ENCODE measurements at places on chromosomes 1 and 21.

GRCh38 chr1:31199236-31199790 is 40.4 kb downstream of the NKAIN1 start:
- DNase-seq = no peak

GRCh38 chr1:108817016-108817415 is 39.9 kb downstream of the AKNAD1 start:
- DNase-seq = no peak

DNA sequence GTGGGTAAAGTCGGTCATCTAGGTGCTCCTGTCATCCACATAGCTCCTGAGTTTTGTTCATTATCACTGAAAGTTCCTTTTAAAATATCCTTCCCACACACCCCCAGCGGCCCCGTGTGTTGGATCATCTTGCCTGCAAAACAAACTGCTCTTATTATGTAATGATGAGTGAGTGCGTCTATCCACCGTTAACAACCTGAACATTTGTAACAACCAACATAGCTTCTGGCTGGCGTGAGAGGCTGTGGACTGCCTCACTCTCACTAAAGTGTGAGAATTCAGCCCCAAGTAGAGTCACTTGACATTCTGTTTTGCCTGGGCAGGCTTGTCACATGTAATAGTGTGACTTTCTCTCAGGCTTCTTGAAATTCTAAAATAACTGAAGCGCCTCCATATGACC is 14.5 kb upstream of the KCNA2 start:
- no peak for DNase-seq

DNA sequence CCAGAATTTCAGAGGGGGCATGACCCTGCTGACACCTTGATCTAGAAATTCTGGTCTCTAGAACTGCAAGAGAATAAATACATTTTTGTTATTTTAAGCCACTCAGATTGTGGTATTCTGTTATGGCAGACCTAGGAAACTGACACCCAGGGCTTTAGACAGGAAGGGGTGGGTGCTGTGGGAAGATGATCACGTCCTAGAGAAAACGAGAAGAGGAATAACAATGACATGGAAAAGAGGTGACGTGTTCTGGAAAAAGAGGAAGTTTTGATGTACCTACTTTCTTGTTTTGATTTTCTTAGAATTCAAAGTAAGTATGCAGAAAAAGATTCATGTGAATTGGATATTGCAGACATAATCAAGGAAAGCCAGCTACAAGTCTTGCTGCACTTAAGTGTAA is 232.9 kb upstream of the RUNX1 start:
- DNase-seq = no peak

- no peak for DNase-seq
Observed at GRCh38 chr1:155983191-155984024, 5.1 kb upstream of the ARHGEF2 start.

GRCh38 chr1:32031578-32032274 is 18.1 kb downstream of the KHDRBS1 start:
- DNase-seq = no peak

DNA sequence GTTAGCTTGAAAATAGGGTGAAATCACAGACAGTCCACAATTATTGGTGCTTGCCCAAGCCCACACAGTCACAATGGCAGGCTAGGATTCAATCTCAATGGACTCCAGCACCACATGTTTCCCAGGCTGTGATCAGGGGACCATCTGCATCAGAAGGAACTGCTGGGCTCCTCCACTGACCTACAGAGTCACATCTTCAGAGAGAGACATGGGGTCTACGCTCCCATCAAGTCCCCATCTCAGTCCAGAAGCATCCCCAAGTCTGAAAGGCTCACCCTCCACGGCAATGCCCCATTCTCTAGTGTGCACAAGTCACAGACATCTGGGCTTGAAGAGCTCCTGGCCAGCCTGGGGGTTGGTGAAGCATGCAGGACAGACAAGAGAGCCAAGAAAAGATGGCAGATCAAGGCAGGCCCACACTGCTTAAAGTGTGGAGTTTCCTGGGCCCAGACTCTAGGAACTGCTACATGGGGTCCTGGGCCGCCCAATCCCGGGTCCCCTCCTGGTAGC is 262.5 kb downstream of the NPHP4 start:
- no peak for DNase-seq

- DNase-seq = no peak
Observed at GRCh38 chr1:219670426-219671149, 57.7 kb upstream of the ZC3H11B start.

- DNase-seq = no peak
Observed at GRCh38 chr1:110300412-110301085, 38.6 kb upstream of the RBM15 start.

DNA sequence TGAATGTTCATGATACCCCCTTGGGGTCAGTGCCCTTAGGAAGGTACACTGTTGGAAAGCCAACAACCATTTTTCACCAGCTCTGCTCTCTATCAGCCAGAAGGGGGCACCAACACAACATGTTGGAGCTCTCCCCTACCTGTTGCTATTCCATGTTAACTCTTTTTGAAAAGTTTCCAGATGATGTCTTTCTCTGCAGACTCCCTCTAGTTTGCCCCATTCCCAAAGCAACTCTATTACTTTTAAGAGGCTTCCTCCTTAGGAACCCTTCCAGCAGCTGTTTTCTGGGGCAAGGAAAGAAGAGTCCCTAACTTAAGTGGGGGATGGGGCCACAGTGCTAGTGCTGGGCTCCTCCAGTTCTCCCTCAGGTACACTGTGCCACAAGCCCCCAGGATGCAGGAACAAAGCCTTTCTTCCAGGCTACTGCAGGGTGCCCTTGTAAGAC is 22.9 kb upstream of the NDC1 start:
- DNase-seq = peak; percentile 41

- no peak for DNase-seq
Observed at GRCh38 chr1:82733645-82734044, 932.9 kb downstream of the ADGRL2 start.

DNA sequence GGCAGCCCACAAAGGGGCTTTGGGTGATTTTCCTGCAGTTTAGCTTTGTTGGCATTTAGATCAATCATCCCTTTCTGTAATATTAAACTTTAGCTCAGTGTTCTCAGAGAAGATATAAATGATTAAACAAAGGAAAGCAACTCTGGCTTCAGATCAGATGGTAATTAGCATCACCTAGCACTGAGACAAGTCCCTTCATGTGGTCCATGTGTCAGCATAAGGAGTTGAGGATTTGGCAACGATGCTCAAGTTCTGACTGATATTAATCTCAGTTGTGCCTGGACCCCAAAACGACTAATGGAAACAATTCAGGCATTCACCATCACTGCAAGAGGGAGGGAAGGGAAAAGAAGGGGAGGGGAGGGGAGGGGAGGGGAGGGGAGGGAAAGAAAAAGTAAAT is 60.4 kb downstream of the SEC16B start:
- DNase-seq = no peak

DNA sequence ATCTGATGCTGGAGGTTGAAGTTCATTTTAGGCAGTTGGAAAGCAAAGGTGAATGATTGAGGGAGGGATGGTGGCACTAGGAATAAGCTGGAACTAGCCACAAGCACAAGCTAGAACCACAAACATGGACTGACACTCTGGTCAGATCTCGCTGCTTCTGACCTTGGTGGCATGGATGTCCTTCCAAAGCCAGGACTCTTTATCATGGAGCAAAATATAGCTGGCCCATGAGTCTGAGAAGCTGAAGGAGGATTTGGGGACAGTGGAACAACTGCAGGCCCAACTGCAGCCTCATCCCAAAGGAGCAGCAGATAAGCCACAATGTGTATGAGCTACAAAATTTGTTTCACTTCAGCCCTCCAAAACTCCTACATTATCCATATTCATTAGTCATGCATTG is 35.5 kb downstream of the SRSF11 start:
- no peak for DNase-seq

- no peak for DNase-seq
Observed at GRCh38 chr1:234706199-234706598, 96.2 kb upstream of the IRF2BP2 start.

GRCh38 chr1:183885142-183885735 is 80.3 kb downstream of the RGL1 start:
- no peak for DNase-seq

DNA sequence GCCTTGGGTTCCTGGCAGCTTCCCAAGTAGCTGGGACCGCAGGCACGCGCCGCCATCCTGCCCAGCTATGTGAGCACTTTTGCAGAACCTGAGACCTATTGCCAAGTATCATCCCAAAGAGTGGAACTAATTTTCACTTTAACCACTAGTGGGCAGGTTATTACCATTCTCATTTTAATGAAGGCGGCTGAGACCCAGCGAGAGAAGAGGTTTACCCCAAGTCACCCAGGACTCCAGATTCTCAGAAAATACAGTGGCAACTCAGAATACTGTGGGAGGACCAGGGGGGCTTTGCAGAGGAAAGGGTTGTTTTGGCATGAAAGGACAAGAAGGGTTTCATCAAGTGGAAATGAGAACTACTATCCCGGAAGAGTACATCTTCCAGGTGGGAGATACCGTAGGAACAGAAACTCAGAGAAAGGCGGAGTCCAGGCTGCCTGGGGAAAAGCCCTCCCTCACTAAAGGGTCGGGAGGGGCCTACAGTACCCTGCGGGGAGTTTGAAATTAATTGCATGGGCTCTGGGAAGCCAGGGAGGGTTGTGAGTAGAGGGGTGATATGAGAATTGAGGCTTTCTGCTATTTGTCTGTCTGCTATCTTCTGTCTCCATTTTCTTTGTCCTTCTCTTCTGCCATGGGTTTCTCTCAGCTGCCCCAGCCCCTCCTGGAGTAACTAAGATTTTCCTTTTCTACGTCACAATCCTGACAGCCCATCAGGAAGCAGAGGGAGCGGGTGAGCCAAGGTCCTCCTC is 7.2 kb upstream of the SEMA4A start:
- DNase-seq = peak; percentile 81

DNA sequence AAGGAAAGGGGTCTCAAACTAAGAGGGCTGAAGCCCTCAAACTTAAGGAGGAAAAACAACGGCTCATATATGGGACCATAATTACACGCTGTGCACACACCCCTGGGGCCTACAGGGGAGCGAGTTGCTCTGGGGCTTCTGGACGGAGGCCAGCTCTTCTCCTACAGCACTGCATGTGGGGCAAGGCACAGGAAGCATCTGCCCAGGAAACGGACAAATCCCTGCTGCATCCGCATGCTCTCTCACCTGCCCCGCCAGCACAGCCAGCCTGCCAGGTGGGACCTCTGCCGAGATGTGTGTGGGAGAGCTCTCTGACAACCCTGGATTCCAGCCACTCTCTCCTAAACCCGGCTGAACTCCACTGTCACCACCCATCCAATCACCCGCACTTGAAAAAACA is 54.1 kb downstream of the MRPL37 start:
- DNase-seq = no peak

GRCh38 chr1:218377143-218377660 is 32.1 kb downstream of the TGFB2 start:
- peak; percentile 55 for DNase-seq

DNA sequence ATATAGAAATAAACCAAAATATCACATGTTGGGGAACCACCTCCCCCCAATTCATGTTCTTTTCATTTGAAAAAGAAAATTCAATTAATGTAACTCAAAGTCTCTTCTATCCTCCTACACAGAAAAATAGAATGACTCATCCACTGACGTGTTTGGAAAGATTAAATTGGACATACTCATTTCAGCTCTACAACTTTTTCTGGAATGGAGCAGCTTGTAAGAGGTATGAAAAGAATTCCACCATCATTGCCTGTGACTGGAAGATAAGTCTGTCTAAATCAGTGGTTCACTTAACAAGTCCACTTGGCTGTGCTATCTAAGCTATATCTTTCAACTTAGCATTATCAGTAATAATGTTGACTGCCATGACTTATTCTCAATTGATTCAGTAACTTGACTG is 702.3 kb downstream of the BRINP3 start:
- no peak for DNase-seq

GRCh38 chr1:17348593-17349234 is 23.3 kb upstream of the PADI6 start:
- no peak for DNase-seq

DNA sequence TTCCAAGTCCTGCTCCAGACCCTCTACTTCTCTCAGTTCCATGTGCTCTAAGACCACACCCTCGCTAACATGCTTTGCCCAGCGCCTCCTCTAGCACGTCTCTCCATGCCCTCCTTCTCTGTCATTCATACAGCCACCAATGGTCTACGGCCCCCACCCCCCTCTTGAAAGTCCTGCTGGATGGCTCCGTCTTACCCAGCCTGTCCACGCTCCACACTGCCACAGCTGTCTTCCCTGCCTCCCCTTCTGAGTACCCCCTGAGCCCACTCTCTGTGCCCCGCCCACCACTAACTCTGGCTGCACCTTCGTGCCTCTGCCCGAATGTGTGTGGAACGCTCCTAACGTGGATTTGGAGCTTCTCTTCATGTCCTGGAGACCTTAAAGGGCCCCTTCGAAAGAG is 244.6 kb downstream of the TRABD2B start:
- DNase-seq = no peak

- no peak for DNase-seq
Observed at GRCh38 chr1:6523566-6523965, 30.7 kb downstream of the NOL9 start.

DNA sequence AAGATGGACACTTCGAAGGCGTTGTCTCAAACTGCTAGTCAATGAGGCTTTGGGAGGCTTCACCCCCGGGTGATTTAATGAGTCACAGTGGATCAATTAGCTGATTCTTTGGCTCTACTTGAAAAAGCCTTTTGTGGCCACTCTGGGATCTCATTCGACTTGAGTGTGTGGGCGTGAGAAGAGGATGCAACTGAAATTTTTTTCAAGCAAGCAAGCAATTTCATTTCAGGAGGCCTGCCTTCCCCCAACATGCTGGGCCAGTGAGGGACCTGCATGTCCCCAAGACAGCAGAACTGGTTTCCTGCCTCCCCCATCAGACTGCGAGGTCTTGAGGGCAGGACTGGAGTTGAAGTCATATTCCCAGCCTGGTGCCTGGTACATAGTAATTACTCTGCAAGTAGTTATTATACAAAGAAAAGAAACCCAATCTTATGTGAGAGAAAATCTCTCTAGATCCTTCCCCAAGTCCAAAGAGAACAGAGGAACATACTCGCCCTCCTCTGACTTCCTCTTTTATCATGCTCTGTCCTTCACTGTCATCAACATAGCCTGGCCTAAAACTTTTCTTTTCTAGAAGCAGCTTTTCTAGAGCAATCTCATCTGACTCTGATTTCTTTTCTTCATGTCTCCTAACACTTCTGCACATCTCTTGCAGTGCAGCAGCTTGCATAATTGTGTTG is 22.7 kb downstream of the SYT6 start:
- no peak for DNase-seq

- no peak for DNase-seq
Observed at GRCh38 chr1:65235867-65236805, 73.2 kb upstream of the DNAJC6 start.

- no peak for DNase-seq
Observed at GRCh38 chr1:89652373-89652772, 19.5 kb downstream of the LRRC8C start.

GRCh38 chr1:8095584-8095983 is 69.5 kb upstream of the ERRFI1 start:
- no peak for DNase-seq

- DNase-seq = no peak
Observed at GRCh38 chr1:55575571-55576279, 360.6 kb upstream of the USP24 start.

- no peak for DNase-seq
Observed at GRCh38 chr1:94901841-94902240, 25.1 kb downstream of the CNN3 start.

Data from HL-60 (cell line).